Retina (tissue), 1 donor: ENCODE measurements at places on chromosomes 4 and X.

- no peak for DNase-seq
These were observed 149.6 kb downstream of the COX18 start for GRCh38 chr4:72919937-72920336.

DNA sequence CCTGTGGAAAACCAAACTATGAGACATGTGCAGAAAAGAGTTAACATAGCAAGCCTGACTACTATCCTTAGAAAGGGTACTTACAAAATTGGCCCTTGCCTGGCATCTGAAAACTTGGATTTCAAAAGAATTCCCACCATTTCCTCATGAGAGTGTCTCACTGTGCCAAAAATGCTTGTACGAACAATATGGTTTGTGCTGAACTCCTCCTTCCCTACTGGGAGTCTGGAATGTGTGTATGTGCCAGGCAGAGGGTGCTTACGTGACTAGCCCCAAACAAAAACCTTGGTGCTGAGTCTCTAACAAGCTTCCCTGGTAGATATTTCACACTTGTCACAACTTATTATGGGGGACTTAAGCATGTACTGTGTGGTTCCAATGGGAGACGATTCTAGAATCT lies 81.7 kb upstream of the GIMD1 start:
- no peak for DNase-seq

DNA sequence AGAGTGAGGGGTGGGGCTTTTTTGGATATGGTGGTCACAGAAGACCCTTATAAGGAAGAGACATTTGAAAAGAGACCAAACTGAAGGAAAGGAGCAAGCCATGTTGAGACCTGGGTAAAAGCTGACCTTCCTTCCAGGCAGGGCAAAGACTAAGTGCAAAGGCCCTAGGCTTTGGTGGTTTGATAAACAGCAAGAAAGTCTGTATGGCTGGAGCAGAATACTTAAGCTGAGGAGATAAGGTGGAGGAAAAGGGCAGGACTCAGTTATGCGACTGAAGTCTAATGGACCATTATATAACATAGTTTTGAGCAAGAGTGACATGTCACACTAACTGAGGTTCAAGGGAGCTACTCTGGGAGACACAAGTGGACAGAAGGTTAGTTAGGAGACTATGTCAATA lies 20.0 kb downstream of the SH3RF1 start:
- DNase-seq: no peak

DNA sequence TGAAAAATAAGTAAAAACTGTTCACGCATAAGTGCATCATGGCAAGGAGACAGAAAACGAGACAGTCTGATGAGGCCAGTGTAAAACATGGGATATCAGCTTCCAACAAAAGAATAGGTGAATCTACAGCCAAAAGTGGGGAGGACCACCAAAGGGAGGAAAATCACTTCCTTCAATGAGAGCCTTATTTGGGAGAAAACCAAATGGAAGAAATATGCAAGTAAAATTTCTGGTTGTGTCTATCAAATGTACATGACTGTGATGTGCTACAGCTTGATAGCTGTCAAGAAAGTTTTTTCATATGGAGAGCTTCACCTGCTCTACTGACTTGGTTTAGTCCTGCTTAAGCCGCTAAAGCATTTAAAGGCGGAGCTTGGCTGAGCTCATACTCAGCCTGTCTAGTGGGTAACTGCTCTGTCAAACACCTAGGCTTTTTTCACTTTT lies 66.2 kb downstream of the MAGEA1 start:
- DNase-seq: peak; percentile 76

- DNase-seq: no peak
These were observed 310.9 kb downstream of the MID1IP1 start for GRCh38 chrX:39112143-39112542.

DNA sequence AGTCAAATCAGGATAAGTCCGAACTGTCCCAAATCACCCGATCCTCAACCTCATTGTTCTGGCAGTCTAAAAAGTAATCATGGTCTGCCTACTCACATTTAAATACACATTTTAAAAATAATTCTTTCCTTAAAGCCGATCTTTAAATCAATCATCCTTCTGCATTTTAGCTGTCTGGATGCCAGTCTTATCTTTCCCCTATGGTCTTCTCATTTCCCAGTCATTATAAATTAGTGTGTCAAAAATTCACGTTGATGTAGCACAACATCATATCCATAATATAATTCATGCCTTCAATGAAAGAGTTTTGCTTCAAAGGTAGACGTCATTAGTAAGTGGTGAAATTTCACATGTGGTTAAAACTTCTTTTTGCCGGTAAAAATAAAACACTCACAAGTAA lies 108.1 kb upstream of the FRG1 start:
- no peak for DNase-seq

GRCh38 chrX:129701624-129702069 lies 37.1 kb upstream of the XPNPEP2 start:
- no peak for DNase-seq

DNA sequence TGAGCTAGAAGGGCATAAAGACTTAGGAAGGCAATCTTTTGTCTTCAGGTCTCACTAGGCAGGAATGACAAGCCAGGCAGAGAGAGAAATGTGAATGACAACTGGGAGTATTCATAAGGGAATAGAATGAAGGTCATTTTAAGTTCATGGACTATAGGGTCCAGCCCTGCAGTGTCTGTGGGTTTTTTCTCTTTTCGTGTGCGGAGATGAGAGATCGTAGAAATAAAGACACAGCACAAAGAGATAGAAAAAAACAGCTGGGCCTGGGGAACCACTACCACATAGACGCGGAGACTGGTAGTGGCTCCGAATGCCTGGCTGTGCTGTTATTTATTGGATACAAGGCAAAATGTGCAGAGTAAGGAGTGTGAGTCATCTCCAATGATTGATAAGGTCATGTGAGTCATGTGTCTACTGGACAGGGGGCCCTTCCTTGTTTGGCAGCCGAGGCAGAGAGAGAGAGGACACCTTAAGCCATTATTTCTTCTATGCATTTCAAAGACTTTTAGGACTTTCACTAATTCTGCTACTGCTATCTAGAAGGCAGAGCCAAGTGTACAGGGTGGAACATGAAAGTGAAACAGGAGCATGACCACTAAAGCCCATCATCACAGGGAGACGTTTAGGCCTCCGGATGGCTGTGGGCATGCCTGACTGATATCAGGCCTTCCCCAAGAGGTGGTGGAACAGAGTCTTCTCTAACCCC lies 921.8 kb upstream of the PCDH10 start:
- no peak for DNase-seq

- DNase-seq: peak; percentile 22
These were observed 50.1 kb downstream of the FBXW7 start for GRCh38 chr4:152485726-152486276.

- DNase-seq: peak; percentile 39
These were observed 19.0 kb downstream of the TMEM47 start for GRCh38 chrX:34638116-34638515.

DNA sequence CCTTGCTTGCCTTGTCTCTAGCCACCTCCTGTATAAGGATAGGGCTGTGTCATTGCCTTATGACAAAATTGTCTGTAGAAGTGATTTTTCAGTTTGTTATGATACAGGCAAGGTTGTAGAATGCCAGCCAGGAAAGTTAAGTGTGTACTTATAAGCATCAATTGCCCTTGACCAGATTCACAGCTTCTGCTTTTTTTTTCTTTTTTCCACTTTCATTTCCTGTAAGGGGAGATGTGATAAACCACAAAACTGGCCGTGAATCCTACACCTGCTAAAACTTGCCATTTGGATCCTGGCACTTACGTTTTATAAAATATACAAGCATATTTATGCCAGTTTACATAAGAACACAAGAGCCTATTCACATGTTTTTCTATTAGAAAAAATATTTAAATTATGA lies 35.0 kb upstream of the BMPR1B start:
- DNase-seq: no peak

DNA sequence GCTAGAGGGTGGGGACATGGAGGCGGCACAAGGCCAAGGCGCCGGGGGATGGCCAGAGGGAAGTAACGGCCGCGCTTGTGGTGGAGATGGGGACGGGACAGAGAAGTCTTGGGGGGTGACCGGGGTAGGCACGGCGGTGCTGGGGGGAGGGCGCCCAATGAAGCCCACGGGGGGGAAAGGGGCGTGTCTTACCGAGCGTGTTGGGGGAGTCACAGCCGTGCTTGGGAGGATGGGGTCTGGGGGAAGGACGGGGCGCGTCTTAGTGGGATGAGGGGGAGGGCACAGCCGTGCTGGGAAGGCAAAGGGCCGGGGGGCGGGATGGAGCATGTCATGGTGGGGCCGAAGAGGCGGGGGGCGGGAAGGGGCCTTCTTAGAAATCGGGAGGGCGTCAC lies 952 bp downstream of the ARSD start:
- no peak for DNase-seq

- DNase-seq: peak; percentile 65
These were observed at the start of gene DDIT4L for GRCh38 chr4:100189820-100190642. Gene DDIT4L (minus strand): TSS chr4:100190468. CDS start chr4:100189983, 485 bp downstream.

- no peak for DNase-seq
These were observed 1.2 kb downstream of the EIF1AX start for GRCh38 chrX:20140420-20140819.

DNA sequence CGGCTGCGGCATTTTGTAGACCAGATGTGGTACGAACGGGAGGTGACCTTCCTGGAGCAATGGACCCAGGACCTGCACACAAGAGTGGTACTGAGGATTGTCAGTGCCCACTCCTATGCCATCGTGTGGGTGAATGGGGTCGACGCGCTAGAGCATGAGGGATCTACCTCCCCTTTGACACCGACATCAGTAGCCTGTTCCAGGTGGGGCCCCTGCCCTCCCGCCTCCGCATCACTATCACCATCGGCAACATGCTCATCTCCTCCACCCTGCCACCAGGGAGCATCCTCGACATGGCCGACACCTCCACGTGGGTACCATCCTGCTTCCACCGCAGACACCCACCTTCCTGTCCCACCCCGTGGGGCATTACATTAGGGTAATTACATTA lies 46.2 kb downstream of the SMARCA5 start:
- no peak for DNase-seq

GRCh38 chr4:143412420-143412758 lies 75.7 kb downstream of the GAB1 start:
- no peak for DNase-seq

GRCh38 chr4:55768291-55768690 lies 51.3 kb upstream of the EXOC1L start:
- DNase-seq: no peak

- peak; percentile 28 for DNase-seq
These were observed 98.1 kb downstream of the ADGRL3 start for GRCh38 chr4:61298178-61298740.

GRCh38 chrX:15929194-15929593 lies 74.6 kb upstream of the AP1S2 start:
- DNase-seq: no peak

DNA sequence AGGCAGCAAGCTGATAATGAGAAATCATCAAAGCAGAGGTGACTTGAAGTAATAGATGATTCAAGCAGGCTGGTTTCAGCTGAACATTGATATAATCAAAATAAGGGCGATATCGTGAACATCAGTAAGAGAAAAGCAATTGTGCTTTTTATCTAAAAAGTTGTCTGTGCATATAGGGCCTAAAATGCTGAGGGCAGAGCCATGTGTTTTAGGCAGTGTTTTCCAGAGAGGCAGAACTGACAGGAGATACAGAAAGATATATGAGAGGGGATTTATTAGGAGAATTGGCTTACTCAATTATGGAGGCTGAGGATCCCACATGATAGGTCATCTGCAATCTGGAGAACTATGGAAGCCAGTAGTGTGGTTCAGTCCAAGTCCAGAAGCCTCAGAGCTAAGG lies 136.5 kb upstream of the NPY2R start:
- DNase-seq: no peak

DNA sequence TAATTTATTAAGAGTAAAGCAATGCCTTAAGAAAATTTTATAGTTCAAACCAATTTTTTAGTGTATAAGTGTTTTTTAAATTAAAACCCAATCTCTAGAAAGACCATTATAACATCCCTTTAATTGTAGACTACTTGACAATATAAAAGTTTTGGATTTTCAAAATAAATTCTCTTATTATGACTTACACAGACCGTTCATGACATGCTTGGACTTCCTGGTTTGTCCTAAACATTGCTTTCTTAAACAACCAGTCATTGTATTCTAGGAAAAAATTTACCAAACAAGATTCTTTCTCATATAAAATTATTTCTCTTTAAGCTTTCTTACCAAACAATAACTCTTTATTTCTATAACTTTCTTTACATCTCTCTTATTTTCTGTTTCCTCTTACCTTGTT lies 49.0 kb upstream of the CXorf51A start:
- DNase-seq: no peak

GRCh38 chrX:21735768-21736127 lies 22.2 kb downstream of the SMPX start:
- DNase-seq: no peak
